Neural crest cell (in vitro differentiated cells): ENCODE measurements at places on chromosomes 3 and 15.
A peak's percentile ranks its signal among the peaks of the same experiment; 100 is the strongest.

GRCh38 chr15:56919609-56920366 is 1.3 kb downstream of the TCF12 start:
- no peak for DNase-seq

- no peak for DNase-seq
These were observed 656.6 kb upstream of the NAALADL2 start for GRCh38 chr3:174202561-174202960.

- no peak for DNase-seq
These were observed 10.5 kb downstream of the FILIP1L start for GRCh38 chr3:100103558-100104441.

GRCh38 chr3:9704347-9705322 is 1.0 kb downstream of the CPNE9 start:
- peak; percentile 59 for DNase-seq

DNA sequence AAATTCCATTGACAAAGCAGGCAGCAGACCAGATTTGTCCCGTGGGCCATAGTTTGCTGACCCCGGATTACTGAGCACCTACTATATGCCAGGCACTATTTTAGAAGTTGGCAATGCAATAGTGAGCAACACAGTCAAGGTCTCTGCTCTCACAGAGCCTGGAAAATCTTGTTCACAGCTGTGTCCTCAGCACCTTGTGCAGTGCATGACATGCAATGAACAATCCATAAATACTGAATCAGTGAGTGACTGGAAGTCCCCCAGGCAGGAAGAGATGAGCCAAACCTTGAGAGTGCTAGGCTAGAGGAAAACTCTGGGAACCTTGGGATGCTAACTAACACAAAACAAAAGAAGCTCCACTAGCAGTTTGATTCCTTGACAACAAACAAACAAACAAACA is 14.4 kb downstream of the TM4SF1 start:
- DNase-seq = no peak

DNA sequence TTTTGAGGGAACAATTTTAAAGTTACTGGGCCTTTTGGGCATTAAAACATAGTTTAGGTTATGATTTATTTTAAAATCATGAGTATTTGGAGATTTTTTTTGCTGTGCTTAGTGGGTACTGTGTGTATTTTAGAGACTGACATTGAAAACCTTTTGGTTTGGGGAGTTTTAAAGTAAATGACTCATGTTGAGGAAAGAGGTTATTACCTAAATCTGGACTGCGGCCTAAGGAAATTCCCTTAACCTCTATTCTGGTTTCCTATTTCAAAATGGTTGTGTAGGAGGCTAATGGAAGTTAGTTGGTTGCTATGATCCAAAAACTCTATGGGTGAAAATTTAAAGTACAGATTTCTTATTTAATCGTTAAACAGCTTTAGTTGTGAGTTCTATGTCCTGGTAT is 57.3 kb upstream of the DPH6 start:
- DNase-seq = no peak

- DNase-seq = peak; percentile 18
These were observed 19.8 kb upstream of the NUDT16 start for GRCh38 chr3:131361464-131362421.

DNA sequence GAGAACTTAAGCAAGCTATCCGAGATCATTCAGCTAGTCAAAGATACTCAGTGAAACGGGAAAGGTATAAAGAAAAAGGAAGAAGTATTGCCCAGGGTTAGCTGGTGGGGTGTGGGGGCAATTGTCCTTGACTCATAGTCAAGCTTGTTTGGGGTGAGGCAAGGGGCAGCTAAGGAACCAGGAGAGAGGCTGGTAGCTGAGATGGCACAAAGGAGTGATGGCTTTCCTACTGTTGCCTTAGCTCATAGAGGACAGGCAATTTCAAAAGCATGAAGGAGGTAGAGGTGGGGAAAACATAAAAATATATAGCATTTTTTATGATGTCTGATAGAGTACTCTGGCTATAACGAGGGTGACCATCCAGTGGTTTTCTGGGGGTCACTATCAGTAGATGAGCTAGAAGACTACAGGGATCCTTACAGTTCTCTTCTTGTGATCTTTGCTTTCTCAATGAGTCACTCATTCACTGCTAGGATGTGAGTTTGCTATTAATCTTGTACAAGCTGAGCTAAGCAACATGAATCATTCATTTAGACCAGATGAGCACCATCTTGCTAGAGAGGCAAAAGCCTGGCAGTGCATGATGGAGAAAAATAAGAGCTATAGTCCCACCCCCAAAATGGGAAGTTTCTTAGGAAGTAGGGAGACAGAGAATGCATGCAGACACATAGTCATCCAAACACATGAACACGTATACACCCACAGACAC is 207.1 kb upstream of the PFN2 start:
- no peak for DNase-seq

DNA sequence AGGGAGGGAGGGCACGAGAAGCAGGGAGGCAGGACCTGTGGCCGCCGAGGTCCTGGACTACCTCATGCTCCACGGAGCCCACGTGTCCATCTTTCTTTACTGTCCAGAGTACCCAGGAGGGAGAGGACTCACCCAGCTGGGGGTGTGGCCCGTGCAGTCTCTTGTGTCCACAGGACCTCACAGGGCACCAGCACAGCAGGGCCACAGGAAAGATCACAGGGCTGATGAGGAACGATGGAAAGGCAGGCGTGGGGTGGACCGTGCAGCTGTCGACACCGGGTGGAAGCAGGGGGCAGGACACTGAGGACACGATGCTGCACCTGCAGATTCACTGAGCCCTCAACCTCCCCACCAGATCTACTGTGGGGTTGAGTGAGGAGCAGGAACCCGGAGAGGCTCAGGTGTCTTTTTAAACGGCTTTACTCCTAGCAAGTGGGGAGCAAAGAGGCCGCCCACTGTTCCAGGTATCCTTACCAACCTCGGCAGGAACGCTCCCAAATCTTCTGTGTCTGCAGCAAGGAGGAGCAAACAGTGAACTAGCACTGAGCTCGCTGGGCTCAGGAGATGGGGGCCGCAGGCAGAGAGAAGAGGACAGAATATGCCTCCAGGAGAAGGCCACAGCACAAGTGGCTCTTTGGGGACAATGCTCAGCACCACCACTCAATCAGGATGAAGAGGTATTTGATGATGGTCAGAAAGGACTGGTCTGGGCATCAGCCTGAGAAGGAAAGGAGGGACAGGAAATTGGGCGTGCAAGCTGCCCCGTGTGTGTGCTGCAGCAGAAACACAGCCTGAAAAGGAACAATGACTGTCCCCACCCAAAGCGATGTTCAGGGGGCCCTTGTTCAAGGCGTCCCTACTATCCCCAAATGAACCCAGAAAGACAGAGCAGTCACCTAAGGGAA is 198.8 kb downstream of the XXYLT1 start:
- DNase-seq = no peak

DNA sequence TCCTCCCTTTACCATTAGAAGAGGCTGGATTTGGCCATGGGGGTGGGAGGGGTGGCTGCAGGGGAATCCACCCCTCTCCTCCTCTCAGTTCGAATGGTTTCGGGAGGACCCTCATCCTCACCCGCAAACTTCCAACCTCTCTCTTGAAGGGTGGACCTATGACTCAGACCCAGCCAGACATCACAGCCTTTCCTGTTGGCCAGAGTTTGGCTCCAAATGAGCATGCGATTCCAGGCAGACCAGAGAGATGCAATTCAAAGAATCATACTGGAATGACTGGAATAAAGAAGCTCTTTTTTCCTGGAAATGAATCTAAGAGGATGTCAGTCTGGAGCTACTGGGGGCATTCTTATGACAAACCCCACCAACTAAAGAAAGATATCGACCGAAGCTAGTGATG is 516.7 kb upstream of the MDFIC2 start:
- DNase-seq = no peak

DNA sequence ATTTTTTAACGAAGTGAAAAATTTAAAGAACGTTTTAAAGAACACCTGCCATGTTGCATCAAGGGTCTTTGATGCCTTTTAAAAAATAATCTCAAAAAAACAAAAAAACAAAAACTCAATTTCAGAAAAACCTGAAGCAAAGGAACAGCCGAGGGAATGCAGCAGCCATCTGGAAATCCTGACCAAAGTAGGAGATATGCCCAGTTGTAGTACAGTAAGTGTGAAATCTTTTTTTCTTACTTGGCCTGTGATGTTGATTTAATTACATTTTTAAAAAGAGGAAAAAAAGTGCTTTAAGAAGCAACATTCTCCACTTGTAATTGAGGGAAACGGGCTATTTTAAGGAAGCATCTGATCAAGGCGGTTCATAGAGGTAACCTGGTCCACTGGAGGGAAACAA is 213.7 kb upstream of the GAP43 start:
- no peak for DNase-seq

GRCh38 chr3:196440696-196441095 is 8.5 kb upstream of the UBXN7 start:
- no peak for DNase-seq

DNA sequence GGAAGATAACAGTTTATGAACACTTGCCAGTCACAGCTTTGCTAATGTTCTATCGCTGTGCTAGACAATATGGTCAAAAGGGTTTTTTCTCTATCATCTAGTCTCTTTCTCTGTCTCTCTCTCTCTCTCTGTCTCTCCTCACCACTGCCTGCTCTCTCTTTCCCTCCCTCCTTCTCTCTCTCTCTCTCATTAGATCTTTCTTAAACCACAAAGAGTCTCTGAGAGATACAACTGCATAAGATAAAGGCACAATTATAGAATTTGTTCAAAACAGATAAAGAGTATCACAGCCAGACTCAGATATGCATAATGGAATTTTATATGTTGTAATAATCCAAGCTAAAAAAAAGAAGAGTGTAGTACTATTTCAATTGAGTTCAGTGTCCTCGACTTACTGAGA is 258.4 kb downstream of the MECOM start:
- DNase-seq = no peak

DNA sequence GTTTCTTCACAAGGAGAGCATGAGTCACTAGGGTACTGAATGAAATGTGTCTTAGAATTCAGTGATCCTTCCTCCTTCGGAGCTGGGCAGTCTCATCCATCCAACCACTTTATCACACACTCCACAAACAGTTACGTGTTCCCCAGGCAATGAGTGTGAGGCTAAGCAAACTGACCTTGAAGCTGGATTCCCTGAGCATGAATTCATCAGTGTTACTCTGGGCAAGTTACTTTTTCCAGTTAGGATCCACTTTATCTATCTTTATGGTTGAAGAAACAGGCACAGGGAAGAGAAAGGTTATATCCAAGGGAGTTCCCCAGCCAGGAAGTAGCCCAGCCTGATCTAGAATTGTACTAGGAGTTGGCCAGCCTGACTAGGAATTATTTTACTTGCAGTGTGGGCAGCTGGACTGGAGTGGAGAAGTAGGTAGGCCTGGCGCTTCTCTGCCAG is 17.1 kb upstream of the GCNT3 start:
- DNase-seq = no peak

- no peak for DNase-seq
These were observed 276.7 kb downstream of the ADAMTSL3 start for GRCh38 chr15:83930392-83931212.

- no peak for DNase-seq
These were observed 301.2 kb upstream of the ARHGEF26 start for GRCh38 chr3:153820035-153820434.

DNA sequence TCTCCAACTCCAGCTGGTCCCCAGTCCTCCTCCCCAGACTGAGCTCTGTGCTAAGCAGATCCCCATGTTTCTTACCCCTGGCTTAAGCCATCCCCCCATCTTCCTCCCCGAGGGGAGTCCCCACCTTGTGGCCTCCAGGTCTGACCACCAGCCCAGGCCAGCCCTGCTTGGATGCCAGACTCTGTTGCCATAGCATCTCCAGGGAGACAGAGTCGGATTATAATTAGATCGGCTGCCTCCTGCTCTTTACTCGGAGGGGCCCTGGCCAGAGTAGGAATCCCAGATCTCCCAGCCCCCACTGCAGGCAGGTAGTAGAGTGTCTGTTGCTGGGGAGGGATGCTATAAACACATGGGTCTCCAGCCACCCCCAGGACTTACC is 2.4 kb downstream of the KLHDC8B start:
- DNase-seq = peak; percentile 51

GRCh38 chr3:62159709-62160092 is 213.6 kb downstream of the FEZF2 start:
- DNase-seq = no peak

- DNase-seq = no peak
These were observed 14.1 kb downstream of the ANKRD34C start for GRCh38 chr15:79296583-79296982.

DNA sequence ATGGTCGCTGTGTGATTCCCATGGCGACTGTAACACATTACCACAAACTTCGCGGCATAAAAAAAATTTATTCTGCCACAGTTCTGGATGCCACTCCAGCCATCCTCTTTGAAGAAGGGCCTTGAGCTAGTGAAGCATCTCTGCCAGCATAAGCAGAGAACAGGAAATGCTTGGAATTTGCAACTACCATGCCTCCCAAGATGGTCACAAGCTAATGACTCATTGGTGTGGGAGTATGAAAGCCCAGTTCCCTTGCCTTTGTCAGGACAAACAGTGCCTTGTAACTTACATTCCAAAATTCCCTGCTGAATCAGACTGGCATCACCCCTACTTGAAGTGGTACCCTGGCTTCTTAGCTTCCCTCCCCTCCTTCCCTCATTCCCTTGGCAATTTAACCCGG is 129.7 kb downstream of the PROS1 start:
- DNase-seq = no peak

DNA sequence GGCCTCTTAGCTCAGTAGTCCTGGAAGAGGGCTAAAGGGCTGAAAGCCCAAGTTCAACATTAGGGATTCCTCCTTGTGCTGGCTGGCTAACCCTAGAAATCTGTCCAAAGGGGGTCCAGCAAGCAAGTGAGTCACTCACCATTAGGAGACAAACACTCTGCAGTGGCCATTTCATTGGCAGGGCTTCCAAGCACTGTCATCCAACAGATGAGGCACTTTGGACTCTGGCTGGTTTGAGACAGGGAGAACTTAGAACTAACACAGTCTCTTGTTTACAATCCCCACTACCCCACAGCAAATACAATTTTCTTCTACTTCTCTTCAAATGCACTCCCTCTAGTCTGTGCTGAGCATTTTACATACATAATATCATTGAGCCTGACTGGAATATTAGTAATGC is 10.1 kb upstream of the WNT5A start:
- no peak for DNase-seq

DNA sequence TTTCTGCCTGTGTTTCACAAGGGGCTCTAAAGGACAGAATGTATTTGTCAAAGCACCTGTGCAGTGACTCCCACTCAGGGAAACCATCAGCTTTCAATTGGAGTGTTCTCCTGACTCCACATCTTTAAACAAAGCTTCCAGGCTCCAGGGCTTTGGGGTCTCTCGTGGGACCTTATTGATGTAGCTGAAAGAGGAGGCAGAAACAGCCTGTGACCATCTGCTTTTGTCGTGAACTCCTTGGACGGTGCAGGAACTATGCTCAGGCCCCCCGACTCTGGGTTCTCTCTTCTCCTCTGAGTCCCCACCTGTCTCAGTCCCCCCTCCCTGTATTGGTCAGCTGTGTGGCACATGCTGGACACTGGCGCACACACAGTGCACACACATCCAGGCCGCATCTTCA is 486.8 kb downstream of the GABRG3 start:
- no peak for DNase-seq

DNA sequence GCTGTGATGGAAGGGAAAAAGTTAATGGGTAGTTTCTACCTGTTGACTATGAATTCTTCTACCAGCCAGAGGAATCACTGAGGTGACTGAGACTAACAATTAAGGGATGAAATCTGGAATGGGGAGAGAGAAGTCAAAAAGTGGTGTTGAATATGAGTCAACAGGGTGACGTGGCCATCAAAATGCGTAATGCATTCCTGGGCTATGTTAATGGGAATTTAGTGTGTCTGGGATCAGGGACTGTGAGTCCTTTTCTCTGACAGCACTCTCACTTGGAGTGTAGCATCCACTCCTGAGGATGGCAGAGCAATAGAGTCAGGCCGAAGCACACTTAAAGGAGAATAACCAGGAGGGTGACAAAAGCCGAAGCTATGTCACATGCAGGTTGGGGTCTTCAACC is 60.4 kb downstream of the MESD start:
- DNase-seq = no peak
